Activated CD4-positive, alpha-beta T cell treated with anti-CD3 and anti-CD28 coated beads, Interleukin-2, amount 10 ng/mL, durations not matched to agents 7 days and 5 days (primary cell): ENCODE measurements at places on chromosomes 3 and 15. TPM values are rescaled to one million over a fixed set of nuclear protein-coding genes. Genes with fewer than 3 reads are reported as not detected.

DNA sequence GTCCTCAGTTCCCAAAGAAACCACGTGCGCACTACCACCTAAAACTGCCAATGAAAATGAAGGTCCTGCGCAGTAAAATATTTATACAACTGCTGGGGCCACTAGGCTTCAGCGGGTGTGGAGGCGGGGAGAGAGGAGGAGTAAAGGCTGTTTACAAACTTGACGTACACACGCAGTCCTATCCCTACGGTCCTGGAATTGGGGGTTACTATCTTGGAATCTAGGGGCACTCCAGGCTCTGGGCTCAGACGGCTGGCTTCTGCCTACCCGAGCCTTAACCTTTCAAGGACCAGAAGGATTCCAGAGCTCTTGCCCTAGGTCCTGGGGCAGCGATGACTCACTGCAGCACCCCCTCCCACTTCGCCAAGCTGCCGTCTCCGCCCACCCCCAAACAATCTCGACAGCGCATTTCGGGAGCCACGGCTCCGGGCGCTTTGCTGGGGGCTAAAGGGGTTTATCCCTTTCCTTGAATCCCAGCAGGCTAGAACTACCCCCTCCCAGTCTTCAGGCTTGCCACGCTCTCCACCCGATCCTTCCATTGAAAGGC is 3.0 kb downstream of the ADAMTS9 start:
- no peak for DNase-seq

MAPKBP1 gene
- total RNA-seq = 29.8 TPM

IL17RB gene
- total RNA-seq = 3.7 TPM

DNA sequence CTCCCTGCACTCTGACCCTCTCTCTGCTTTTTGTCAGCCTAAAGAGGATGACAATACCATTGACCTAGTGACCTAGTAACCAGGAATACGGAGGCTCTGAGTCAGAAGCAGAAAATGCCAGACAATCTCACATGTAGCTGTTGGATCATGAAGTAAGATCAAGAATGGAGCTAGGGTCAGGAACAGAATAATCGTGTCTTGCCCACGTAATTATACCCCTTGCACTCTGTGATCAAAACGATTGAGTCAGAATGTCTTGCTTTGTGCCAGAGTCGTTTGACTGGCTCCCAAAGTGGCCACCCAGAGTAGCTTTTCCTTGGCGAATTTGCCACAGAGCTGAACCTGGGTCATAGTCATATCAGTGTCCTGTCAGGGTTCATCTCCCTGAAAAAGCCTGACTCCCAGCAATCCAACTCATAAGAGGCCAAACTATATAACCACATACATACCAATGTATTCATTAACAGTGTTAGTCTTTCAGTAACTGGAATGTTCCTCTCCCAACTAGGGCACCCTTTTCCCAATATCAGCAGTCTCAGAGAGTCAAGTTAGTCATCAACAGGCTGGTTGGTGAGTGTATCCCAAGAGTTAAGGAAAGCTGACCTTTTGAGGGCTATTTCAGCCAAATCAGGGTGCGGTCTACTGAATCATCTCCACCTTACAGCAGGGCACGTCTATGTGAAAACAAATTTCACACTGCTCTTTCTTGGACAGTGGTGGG is 5.0 kb upstream of the CDV3 start:
- no peak for DNase-seq

- no peak for DNase-seq
Observed at GRCh38 chr15:92012368-92012629, 158.8 kb downstream of the SLCO3A1 start.

DNA sequence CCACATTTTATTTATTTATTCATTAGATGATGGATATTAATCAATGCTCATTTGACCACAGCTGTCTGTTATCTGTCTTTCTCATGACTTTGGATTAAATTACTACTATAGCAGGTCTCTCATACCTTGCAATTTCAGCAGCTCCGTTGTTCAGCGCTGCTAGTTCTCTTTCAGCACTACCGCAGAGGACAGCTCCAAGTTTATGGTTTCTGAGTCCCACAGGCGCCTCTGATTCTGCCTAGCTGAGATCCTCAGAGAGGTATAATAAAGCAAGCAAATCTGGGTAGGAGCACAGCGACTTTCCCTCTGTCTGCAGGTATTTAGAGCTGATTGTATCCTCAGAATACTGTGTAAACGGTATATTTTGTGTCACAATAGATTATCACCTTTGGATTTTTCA is 204.9 kb downstream of the CNTN4 start:
- DNase-seq = peak; percentile 8

- no peak for DNase-seq
Observed at GRCh38 chr3:58651276-58651675, 15.3 kb downstream of the FAM3D start.

DNA sequence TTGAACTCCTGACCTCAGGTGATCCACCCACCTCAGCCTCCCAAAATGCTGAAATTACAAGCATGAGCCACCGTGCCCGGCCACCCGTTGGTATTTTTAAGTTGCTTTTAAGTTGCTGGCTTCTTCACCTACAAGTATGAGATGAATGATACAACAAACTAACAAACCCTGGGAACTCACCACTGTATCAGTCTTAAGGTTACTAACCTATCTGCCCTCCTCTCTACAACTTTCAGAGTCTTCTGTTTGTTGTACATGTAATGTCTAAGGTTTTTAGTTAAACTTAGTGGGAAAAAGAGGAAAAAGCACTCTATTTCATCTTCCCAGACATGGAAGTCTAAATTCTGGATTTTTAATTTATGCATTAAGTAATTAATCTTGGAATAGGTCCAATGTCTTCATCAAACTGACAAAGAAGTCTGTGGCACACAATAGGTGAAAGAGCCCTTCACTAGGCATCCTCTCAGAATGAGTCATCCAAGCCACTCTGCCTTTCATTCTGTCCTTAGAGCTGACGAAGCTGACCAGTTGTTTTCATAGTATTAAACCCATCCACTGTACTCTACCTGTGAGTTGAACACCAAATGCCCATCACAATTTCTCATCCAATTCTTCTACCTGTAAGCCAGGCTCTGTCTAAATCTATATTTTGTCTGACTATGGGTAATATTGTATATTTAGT is 936.1 kb downstream of the TUSC7 start:
- DNase-seq = no peak

DNA sequence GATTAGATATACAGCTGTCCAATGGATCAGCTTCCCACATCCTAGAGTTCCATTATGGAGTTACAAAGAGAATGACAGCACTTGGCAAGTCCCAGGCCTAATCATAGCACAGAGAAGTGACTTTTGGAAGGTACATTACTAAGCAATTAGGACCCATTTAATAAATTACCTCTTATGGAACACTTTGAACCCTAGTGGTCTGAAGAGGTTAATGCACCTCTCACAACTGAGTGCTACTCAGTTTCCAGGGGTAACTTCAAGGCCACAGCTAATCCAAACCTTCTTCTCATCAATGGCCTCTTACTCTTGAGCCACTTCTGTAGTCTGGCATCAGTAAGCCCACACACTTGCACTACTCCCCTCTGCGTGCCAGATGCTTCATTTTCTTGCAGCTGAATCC is 34.9 kb upstream of the MEIS2 start:
- DNase-seq = no peak

GRCh38 chr3:138084196-138084595 is 31.2 kb downstream of the DZIP1L start:
- peak; percentile 1 for DNase-seq

GRCh38 chr3:112456147-112456546 is 43.1 kb downstream of the BTLA start:
- DNase-seq = no peak

- no peak for DNase-seq
Observed at GRCh38 chr3:30919564-30919963, 25.1 kb upstream of the GADL1 start.

DNA sequence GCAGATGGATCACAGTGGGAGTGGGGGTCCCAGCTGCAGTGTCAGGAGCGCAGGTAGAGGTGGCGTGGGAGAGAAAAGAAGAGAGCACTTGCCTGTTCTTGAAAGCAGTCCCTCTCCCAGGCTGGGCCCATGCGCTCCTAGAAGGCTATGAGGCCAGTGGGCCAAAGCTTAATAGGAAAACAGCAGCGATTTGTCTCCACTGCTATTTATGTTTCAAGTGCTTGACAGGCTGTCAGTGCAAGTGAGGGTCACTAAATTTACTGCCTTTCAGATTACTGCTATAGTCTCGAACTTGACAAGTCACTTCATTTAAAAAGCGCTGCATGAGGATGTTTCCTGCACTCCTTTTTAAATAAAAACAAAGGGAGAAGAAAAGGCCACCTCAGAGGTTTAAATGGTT is 239.5 kb downstream of the GAP43 start:
- no peak for DNase-seq

DNA sequence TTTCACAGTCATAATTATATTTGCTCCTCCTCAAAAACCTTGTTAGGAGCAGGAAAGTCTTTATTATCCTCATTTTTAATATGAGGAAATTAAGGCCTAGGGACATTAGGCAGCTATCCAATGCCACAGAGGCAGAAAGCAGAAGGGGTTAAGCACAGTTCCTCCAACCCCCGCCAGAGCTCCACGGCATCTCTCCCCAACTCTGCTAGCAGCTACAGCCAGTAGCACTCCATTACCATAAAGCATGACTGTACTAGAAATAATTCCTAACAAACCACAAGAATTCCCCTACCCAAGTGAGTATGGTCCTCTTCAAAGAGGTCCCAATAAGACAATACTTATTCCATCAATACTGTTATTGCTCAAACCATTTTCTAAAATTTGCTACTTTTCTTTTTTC is 9.8 kb downstream of the HEG1 start:
- no peak for DNase-seq

GRCh38 chr15:85607842-85608241 is 186.9 kb downstream of the KLHL25 start:
- no peak for DNase-seq

GRIP2 gene
- 0.15 TPM for total RNA-seq

KCNMB3 gene
- total RNA-seq = 1.1 TPM

DNA sequence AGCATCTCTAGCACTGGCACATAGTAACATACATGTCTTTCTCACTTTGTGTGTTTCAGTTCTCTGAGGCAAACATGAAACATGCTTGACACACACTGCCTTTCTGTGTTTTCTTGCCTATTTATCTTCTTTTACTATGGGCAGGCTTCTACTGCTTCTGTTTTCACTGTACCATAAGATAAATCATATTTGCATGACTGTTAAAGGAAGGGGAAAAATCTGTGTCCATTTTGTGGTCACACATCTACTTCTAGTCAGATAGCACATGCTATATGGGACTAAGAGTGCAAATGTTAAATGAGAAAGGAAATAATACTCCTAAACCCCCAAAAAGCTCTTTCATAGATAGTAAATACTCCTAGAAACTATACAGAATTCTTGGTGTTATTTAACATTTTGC is 386.4 kb downstream of the ZBTB20 start:
- DNase-seq = no peak

- DNase-seq = no peak
Observed at GRCh38 chr3:157077565-157077991, 82.4 kb downstream of the CCNL1 start.

MAGI1 gene
- 0.04 TPM for total RNA-seq

LIPH gene
- total RNA-seq = not detected

- peak; percentile 14 for DNase-seq
Observed at GRCh38 chr15:85615930-85616329, 178.8 kb downstream of the KLHL25 start.
